CD4-positive, alpha-beta T cell treated with Interleukin-6 for 4 hours (primary cell): ENCODE measurements at places on chromosomes 13 and 19.

DNA sequence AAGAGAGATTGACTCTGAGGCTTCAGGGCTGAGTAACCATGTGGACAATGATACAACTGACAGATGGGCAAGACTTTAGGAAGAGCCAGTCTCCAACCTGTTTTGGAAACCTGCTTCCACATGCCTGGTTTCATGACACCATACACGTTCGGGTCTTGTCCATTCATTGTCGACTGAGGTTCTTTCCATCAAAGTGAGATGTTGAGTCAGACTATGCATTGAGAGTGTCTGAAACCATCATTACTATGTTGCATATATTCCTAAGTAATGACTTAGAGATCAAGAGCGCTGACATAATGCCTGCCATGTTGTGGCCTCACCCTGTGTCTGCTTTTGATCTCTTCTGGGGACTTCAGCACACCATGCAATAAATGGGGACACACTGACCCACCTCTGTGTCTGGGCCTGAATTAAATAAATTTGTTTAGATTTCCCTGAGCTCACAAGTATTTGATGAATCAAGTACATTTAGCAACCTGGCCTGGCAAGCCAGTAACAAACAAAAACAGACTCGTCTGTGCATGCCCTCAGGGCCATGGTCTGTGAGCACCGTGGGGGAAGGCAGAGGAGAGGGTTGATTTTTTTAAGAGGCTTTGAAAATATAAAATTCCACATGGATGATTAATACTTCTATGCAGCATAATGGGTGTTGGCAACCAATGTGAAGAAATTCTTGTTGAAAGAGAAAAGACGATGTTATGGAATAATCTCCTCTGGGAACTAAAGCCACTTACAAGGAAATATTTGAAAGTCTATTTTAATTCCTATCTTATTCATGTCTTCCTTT, 49.9 kb upstream of the UBAC2 start:
- DNase-seq = no peak

DNA sequence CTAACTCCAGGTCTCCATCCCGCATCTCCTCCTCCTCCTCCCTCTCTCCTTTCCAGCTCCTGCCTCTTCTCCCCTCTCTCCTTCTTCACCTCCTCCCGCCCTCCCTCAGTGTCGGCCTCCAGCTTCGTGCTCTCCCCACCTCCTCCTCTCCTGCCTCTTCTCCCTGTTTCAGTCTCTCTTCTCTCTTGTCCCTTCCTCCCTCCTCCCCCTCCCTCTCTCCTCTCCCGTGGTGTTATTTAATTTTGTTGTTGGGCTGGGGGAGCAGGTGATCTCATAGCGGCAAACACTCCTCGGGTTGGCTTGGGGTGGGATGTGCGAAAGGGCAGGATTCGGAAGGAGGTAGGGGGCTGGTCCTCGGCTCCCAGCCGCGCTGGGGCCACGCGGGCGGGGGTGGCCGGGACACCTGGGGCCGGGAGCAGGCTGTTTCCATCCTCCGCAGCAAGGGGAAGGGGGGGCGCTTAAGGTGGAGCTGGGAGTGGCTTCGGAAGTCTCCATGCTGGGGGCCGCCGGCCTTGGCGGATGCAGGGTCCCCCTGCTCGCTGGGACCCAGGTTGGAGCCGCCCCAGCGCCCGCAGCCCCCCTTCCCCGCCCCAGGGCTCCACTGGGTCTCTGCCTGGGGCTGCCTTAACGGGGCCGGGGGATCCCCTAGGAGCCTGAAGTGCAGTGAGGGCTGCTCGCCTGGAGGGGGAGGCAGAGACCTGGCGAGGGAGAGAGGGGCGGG, at the start of gene CA11:
Gene CA11, minus strand, starts transcription at position 187 of the 721 bp plus-strand sequence. CDS start 555 bp downstream, outside the sequence.
- DNase-seq = peak; percentile 94

- no peak for DNase-seq
Measured at GRCh38 chr19:45778010-45778661, 4.2 kb downstream of the DMPK start.

- DNase-seq = no peak
Measured at GRCh38 chr13:44151474-44151873, 222.2 kb upstream of the SERP2 start.

- DNase-seq = peak; percentile 48
Measured at GRCh38 chr13:97359181-97360057, 74.5 kb upstream of the RAP2A start.

GRCh38 chr19:58059003-58059670, at the start of gene ZNF135:
ZNF135 (plus strand) TSS chr19:58059282; CDS start chr19:58060003, 721 bp downstream.
- DNase-seq = peak; percentile 72

DNA sequence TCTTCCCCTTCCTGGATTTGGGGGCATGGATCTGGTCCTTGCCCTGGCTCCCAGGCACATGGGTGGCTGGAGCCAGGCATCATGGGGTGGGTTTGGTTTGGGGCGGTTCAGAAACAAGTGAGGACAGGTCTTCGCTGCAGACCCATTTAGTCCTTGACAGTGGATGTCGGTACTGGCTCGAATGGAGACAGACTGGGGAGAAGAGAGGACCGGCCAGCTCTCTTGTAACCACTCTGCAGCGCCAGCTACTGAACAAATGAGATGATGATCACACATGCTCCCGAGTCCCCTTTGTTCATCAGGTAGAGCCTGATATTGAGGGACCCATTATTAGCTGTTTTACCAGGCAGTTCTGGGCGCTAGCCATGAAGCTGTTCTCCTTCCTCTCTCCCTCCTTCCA, 64.5 kb downstream of the CHST8 start:
- no peak for DNase-seq

GRCh38 chr13:33931397-33932311, 113.7 kb downstream of the RFC3 start:
- DNase-seq = no peak

DNA sequence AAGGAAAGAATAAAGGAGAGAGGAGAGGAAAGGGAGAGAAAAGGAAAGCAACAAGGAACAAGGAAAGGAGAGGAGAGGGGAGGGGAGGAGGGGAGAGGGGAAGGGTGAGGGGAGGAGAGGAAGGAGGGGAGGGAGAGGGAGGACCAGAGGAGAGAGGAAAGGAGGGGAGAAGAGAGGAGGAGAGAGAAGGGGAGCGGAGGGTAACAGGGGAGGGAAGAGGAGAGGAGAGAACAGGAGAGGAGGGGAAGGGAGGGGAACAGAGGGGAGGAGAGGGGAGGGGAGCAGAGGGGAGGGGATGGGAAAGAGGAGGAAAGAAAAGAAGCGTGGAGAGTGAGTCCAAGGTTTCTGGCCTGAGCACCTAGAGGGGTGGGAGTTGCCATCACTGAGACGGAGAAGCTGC, 26.7 kb downstream of the FAAP24 start:
- DNase-seq = no peak

GRCh38 chr19:21472507-21472906, 32.9 kb upstream of the ZNF429 start:
- no peak for DNase-seq

DNA sequence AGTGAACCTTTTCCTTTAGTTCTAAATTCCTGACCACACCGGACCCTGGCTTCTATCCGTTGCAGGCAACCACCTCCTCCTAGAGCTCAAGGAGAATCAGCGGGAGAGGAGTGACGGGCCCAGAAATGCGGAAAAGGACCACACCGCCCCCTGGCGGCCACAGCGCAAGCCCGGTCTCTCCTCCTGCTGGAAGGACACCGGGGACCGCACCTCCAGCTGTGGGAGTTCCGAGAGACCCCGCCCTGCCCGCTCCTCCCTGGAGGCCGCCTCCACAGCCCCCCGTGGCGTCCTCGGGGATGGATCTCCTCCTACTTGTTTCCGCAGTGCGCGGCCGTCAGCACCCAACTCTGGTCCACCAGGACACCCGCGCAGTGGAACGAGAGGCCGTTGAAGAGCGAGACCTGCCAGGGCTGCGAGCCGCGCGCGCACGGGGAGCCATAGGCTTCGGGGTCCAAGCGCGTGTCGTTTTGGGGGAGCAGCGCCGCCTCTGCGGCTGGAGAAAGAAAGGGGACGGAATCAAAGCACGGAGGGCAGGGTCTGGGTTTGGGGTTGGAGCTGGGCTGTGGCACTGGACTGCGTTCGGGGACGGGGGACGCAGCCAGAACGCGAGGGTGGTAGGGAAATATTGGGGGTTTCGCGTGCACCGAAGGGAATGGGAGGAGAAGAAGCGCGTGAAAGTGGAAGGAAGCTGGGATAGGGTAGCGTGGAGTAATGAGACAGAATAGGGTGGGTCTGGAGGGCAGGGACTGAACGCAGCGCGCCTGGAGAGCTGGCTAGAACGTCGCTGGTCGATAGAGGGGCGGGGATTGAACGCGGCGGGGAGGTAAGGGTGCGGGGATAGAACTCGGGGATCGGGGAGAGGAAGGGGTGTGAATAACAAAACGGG, 2.5 kb downstream of the KLK10 start:
- DNase-seq = no peak

DNA sequence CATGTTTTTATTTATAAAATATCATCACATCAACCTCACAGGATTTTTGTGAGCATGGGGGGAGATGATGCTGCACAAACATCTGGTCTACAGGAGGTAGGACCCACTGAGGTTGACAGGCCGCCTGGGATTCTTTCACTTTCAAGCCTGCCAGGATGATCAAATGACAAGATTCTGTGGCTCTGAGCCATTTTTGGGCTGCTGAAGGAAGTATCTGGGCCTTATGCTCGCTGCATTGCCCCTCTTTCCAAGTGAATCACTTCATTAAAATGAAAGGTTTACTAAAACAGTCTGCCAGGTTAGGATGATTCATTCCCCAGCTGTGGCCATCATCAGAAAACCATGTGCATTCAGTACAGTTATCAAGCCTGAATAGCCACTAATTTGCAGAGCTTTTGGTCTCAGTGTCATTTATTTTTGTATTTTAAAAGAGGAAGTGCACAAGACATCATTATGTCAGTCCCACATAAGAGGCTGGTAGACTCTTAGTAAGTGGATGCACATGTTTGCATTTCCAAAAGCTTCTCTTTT, 34.4 kb downstream of the STARD13 start:
- no peak for DNase-seq

GRCh38 chr19:37930416-37930815, 23.4 kb downstream of the SIPA1L3 start:
- no peak for DNase-seq

- no peak for DNase-seq
Measured at GRCh38 chr13:97353927-97354675, 79.9 kb upstream of the RAP2A start.

DNA sequence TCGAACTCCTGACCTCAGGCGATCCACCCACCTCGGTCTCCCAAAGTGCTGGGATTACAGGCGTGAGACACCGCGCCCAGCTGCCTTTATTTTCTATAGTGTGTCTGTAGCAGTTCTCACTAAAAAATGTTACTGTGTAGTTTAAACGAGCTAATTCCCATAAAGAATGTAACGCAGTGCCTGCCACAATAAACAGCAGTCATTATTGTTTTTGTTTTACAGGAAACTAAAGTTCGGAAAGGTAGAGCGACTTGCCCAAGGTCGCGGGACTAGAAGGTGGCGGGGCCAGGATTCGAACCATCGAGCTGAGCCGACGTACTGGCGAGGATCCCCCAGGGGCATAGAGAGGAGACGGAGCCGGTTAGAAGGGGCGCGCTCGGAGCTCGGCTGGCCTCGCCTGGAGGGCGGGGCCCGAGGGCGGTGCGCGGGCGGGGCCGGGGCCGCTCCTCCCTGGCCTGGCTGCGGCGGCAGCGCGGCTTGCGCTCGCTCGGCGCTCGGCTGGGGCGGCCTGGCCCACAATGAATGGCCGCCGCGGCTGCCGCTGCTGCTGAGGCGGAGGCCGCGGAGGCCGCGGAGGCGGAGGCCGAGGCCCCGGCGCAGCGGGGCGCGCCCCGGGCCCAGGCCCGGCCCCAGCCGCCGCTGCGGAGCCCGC, at the start of gene NACC1:
Gene NACC1, plus strand, starts transcription at position 493 of the 652 bp plus-strand sequence. CDS start 16,944 bp downstream, outside the sequence.
- peak; percentile 89 for DNase-seq

GRCh38 chr19:4472174-4472974, at the start of gene HDGFL2:
HDGFL2 (plus strand) TSS chr19:4472297; CDS start chr19:4472351, 54 bp downstream.
- no peak for DNase-seq

- no peak for DNase-seq
Measured at GRCh38 chr13:66553391-66553790, 676.7 kb downstream of the PCDH9 start.

DNA sequence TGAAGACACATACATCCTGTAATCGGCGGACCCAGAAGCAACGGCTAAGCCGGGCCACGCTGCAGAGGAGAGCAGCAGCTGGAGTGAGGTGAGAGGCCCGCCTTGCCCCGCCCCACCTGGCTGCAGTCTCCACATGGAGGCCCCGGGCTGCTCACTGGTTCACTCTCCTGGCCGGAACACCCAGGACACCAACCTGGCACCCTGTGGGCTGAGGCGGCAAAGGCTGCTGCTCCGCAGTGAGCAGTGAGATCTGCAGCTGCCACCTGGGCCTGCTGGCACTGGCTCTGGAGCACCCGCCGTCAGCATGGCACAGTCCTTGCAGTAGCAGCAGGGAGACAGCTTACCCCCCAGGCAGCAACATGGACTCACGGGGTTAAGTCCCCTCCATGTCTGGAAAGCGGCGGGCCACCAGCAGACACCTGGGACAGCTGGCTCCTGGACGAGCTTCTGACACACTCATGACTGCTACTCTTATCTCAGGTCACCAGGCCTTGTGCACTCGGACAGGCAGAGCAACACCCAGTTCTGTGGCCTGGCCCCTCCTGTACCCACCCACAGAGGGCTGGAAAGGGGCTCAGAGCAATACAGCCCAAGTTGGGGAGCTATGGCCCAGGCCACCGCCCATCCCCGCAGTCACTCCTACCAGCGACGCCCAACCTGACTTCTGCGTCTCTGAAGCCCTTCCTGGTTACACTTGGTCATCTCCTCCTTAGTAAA, 13.2 kb upstream of the KPTN start:
- DNase-seq = no peak

GRCh38 chr13:102869948-102870676, 24.3 kb downstream of the ERCC5 start:
- DNase-seq = no peak
